ENCODE measurements at places on chromosomes 16 and 17.

GRCh38 chr17:80822021-80822699 is 169.5 kb upstream of the CHMP6 start:
- no peak for DNase-seq

- DNase-seq = no peak
Observed at GRCh38 chr17:19421926-19422325, 10.9 kb downstream of the RNF112 start.

- no peak for DNase-seq
Observed at GRCh38 chr17:69524854-69525253, 110.4 kb downstream of the MAP2K6 start.

- no peak for DNase-seq
Observed at GRCh38 chr16:75289189-75289588, 37.8 kb upstream of the BCAR1 start.

DNA sequence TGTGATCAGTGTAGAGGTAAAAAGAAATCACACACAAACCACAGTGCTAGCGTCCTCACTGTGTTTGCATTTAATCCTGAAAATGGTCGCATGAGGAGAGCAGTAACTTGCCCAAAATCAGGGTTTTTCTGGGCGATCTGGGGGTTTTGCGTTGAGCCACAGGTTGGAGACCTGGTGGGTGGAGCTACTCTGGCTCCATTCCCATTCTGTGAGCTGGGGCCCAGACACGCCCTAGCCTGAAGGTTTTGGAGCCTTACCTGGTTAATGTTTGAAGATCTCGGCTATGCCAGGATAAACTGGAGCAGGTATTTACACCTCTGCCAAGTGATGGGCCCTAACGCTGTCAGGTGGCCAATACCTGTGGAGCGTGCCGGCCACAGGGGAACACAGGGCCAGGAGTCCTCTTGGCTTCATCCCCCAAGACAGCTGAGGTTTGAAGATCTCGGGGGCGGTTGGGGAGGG is 48.4 kb downstream of the MPRIP start:
- DNase-seq = no peak

DNA sequence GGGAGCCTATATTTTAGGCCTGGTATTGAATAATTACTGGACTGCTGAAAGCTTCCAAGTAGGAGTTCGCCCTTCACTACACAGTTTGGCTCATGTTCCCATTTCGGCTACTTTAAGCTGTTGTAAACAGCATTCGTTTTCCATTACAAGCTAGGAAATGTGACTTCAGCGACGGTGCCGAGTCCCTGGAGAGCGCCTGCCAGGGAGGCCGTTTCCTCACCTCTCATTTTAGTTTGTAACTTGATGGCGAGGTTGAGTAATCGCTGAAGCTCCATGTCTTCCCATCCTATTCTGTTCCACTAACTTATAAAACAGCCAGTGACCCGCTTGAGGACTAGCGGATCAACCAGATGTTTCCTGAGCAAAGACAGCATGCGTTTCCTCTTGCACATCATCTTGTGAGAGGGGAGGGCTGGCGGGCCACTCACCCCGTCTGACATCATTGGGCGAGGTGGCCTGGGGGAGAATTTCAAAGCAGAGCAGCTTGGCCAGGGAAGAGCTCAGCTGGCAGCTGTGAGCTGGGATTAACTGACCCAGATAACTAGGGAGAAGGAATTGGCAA is 32.9 kb downstream of the PCTP start:
- DNase-seq = no peak

GRCh38 chr16:85082173-85083050 is 29.9 kb downstream of the CIBAR2 start:
- DNase-seq = no peak

DNA sequence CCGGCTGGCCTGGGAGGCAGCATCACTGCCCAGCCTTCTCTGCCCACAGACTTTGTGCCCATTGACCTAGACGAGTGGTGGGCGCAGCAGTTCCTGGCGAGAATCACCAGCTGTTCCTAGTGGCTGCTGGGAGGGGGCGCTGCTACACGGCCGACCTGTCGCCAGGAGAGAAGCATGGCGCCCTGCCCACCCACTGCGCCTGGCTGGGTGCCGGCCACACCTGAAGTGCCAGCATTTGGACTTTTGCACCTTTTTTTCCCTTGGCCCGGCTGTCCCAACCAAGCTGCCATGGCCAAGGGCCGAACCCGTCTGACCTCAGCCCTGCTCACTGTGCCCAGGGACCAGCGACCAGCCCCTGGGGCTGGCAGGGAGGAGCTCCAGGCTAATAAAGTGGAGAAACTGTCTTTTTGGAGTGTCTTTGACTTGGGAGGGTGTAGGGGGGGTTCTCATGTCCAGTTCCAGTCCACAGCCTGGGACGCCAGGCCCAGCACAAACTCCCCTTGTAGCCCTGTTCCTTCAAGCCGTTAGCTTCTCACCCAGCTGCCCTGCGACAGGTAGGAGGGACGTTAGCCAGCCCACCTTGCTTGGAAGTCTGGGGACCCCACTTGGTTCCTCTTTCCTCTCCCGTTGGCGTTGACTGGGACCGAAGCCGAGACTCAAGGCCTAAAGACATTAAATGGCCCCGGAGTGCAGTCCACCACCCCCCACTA is 939 bp upstream of the WDR90 start:
- DNase-seq = no peak

GRCh38 chr17:18327093-18327492 is 12.0 kb downstream of the SMCR8 start:
- DNase-seq = no peak

DNA sequence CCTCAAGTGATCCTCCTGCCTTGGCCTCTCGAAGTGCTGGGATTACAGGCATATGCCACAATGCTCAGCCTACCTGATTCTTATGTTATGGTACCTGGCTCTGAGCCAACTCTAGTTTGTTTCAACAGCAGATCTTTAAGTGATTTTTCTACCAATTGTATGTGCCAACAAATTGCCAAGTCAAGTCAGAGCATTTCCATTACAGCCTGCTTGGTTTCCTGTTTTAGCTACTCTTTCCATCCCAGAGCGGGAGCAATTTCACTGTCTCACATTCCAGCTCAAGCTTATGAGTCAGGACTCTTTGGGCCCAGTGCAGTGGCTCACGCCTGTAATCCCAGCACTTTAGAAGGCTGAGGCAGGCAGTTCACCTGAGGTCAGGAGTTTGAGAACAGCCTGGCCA is 30.8 kb upstream of the RBBP6 start:
- DNase-seq = no peak

GRCh38 chr17:20961586-20961985 is 81.2 kb downstream of the USP22 start:
- DNase-seq = no peak

DNA sequence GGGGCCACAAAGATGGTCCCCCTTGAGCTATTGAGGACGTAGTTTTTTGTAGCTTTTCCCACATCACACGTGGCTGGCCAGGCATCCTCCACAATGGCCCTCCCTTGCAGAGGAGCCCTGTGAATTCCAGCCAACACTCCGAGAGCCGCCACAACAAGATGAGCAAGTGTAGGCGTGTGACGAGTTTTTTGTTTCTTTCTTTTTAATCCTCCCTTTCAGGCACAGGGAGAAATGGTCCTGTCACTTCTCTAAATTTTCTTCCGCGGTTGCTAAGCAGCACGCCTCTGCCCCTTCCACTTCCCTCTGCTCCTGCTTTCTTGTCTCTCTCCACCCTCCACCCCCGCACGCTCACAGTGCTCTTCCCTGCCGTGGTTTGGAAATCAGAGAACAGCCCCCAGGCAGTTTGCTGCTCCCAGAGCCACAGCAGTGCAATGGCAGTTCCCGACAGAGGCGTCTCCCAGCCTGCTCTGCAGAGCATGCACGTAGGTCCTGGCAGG is 68.0 kb upstream of the MRTFB start:
- no peak for DNase-seq

DNA sequence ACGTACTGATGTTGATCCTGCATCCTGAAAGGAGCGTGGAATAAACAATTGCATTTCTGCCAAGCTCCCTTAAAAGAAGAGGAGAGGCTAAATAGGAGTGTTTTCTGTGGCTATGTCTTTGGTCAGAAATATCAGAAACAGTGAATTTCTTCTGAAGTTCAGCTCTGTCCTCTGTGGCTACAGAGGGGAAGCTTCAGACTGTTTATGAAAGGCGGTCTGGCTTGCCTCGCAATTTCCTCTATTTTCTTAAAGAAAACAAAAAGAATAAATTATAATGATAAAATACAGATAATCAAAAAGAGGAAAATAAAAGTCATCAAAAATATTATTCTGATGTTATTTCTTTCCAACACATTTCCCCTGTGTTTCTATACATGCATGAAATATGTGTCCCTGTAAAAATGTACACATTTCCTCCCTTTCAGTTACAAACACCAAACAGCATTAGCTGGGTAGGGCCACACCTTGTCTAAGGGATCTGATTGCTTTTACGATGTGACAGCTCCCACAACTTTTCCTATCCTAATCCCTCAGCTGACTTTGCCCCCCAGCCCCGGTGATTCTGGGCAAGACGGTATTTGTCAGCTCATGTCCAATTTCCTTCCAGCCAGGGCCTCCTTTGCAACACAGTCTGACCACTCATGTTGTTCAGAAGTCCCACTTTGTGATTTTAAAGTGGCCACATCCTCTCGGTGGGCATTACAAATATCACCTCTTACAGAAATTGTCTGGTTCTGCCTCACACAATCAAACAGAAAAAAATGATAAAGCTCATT is 439.0 kb downstream of the HS3ST3B1 start:
- DNase-seq = no peak

- DNase-seq = no peak
Observed at GRCh38 chr16:20938426-20938825, 37.9 kb downstream of the LYRM1 start.

- no peak for DNase-seq
Observed at GRCh38 chr17:61179380-61179806, 220.2 kb upstream of the TBX2 start.

GRCh38 chr17:61805399-61805798 is 57.9 kb downstream of the BRIP1 start:
- no peak for DNase-seq

- no peak for DNase-seq
Observed at GRCh38 chr16:49842972-49843371, 12.9 kb downstream of the ZNF423 start.

GRCh38 chr17:75142236-75142971 is 10.9 kb upstream of the NT5C start:
- no peak for DNase-seq

DNA sequence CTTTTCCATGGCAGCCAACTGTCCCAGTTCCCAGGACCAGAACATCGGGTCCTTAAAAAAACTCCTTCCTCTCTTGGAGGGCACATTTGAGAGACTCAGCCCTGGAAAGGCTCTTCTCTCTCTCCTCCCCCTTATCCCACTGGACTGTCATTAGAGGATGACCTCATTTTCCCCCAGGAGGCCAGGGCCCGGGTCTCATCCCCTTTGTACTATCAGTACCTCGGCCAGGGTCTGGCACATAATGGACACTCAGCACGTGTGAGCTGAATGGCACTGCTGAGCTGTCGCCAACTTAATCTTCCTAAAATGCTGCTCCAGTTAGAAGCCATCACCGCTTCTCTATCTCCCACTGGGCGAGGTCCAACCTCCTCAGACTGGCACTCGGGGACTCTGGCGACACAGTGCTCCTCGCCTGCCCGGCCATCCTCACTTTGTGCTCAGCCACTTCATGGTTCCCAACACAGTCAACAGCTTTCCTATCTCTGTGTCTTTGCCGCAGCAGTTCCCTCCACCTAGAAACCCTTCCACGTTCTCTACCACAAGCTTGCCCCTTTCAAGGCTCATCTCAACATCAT is 3.6 kb upstream of the RHBDL3 start:
- no peak for DNase-seq

DNA sequence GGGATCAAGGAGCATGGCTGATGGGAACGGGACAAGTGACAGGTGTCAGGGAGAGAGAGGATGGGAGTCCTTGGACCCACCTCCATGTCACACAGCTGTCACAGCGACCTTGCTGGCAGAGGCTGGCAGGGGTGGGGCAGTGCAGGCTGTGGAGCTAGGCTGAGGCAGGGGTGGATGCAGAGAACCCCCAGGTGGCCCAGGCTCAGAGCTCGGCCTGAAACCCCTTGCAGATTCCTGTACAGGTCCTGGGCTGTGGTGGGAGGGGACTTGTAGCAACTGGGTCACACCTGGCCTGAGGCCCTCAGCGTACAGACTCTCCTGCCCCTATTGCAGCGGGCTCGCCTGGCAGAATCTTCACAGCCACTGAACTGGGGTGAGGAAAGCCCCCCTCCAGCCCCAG is 174.1 kb downstream of the NTN1 start:
- no peak for DNase-seq

DNA sequence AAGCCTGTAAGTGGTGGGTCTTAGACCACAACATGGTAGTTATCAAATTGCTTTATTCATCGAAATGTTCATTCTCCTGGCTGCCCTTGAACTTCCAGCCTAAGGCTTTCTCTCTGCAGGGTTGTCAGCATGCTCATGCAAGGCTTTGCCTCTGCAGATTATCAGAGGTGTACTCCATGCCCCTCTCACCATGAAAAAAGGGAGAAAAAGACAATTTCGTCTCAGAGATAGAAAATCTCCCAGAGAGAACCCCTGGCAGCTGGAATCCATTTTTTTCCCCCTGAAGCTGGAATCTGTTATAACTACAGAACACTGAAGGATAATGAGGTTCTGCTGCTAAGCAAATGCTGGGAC is 33.9 kb upstream of the METTL9 start:
- no peak for DNase-seq
